ENCODE measurements at places on chromosomes 12 and 14.

DNA sequence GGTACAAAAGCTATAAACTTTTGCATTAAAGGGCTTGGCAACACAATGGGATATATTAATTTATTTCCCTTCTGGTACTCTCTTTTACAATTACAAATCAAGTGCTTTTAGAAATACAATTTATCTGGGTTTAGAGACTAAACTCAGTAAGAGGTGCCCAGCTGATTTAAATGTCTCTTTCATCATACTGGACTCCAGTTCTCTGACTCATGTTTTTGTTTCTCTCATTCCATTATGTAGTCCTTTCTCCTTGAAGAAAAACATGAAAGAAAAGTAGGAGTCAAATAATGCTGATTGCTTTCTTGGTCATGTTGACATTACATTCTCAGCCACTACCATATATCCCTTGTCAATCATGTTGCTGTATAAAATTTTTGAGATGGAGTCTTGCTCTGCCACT lies 36.3 kb upstream of the CFL2 start:
- DNase-seq = peak; percentile 86

DNA sequence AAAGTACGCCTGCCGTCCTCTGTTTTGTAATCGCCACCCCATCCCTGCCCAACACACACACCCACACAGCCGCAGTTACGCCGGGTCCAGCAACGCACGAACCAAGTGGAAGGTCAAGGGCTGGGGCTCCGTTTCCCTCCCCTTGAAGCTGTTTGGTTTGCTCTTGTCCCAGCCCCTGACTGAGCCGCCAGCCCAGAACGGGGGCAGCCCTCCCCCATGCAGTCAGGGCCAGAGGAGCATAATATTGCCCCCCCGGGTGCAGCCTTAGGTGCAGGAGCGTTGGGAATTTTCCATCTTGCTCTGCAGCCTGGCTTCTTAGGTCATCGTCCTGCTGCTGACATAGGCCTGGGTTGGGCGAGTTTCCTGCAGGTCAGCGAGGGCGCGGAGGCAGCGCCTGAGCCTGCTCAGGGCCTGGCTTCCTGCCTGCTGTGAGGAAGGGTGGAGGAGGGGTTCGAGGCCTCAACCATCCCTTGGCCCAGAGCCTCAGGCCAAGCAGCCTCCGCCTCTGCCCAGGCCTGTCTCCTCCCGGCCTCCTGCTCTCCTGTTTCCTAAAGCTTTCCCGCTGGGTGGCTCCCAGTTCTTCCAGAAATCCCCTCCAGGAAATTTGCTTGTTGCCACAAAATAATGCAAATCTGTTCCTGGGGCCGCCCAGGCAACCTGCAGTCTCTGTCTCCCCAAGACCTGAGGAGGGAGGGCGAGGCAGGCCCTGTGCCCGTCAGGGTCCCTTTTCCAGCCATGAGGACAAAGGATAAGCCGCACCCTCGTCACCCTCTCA lies 44.5 kb downstream of the PSMA6 start:
- DNase-seq = peak; percentile 73

DNA sequence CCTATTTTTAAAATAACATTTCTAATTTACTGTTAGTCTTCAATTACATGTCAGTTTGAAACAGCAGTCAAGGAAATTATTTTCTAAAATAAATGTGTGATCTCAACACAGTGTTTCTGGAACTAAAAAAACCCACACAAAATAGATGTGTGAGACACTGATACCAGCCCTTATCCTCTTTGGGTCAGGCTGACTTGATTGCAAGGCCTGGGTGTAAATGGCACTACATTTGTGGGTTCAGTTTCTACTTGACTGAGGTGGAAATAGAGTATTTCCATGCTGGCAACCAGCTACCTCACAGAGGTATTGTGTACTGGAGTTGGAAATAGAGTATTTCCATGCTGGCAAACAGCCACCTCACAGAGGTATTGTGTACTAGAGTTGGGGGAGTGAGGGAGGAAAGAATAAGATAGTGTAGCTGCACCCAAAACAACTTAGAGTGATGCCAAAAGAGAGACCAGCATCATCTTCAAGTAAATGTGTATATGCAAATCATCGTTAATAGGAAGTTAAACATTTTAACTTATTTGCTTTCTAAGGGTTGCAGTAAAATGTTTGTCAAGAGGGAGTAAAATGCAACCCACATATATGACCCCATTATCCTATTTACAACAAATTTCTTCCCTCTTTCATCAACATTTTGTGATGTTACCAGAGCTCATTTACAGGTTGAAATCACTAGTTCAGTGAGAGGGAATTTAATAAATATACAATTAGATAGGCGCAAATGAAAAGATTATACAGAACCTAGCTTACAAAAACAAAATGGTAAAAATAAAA lies 10.7 kb upstream of the LYZ start:
- DNase-seq = no peak

DNA sequence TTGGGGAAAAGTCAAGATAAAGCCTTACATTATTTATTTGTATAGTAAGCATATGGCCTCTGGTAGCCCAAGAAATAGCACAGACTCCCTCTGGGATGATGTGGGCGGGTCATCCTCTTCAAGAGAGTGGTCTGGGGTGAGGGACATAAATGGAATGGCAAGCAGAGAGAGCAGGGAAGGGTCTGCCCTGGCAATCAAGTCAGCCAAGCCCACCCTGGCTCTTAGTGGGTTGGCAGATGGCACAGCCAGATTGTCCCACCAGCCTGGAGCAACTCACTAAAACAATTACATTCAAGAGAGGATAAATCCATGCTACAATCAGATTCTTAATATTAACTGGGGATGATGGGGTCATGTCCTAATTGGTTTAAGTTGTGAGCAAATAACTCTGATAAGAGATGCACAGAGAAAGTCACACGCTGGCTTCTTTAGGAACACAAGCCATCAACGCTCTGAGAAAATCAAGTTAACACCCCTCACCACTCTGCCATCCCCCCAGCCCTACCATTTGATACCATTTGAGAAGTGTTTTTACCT lies 2.8 kb upstream of the PELI2 start:
- DNase-seq = no peak

DNA sequence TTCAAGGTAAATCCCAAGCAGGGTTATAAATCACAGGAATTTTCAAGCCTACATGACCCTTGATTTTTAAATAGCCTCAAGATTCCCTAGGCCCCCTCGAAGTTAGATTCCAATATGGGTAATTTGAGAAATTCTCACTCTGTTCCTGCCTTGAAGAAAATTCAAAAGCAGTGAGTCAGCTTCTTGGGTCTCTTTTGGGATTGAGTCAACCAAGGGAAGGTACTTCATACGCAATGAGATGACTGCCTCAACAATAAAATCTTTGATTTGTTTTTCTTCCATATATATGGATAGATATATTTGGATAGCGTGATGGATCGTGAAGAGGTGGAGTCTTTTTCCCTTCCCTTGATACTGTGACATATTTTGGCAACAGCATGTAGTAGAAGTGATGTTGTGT lies 180.4 kb upstream of the ATP2B1 start:
- peak; percentile 64 for DNase-seq

DNA sequence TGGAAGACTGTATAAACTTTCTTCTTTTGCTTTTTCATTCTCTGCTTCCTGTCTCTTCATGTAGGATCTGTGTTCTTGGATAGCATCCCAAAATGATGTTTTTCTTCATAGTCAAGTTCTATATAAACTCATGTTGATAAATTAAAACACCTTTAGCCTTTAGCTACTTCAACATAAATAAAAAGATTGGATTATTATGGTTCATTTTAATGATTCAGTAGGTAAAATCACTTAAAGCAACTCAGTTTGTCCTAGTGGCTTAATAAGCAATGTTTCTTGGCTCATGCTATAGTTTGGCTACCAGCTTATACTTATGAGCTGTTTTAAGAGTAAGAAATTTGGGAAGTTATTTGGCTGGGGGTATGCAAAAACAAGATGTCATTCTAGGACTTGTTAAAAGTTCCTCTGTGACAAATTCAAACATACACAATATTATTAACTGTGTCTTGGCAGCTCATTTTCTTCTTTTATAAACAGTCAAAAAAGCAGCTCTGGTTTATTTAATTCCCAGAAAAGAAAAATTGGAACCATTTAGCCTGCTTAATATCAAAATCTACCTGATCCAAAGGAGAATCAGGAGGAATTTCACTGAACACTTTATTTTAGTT lies 111.4 kb downstream of the TMTC3 start:
- DNase-seq = no peak

GRCh38 chr12:6205761-6206160 lies 5.6 kb downstream of the CD9 start:
- DNase-seq = no peak

DNA sequence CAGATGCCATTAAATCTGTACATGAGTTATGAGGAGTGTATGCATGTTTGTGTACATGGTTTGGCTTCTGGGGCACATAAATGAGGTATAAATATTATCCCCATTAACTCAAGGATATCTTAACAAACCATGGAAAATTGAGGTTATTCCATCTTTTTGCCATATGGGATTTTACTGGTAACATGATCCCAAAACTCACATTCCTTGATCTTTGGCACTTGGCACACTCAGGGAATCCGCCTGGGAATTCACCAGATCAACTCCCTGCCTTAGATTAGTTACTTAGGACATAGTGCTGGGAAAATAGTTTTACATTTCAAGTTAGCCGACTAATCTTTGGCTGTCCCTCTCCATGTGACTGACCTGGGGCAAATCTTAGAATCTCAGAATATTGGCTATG lies 16.9 kb downstream of the CDKN1B start:
- no peak for DNase-seq

DNA sequence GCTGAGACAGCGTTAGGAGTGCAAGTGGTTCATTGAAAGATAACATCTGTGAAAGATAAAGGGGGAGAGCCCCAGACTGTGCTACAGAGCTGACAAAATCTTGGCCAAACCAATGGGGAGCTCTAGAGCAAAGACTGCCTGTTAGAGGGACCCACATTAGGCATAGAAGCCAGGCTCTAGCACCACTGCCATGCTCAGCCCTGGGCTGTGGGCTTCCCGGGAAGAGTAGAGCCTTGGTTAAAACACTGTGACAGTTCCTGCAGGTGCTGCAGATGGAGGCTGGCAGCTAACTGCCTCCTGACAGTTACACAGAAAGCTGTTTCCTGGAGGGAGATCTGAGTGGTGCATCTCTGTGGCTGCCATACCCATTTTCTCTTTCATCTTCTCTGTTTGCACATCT lies 23.0 kb downstream of the TSHR start:
- no peak for DNase-seq

GRCh38 chr12:30805959-30806358 lies 51.2 kb upstream of the CAPRIN2 start:
- DNase-seq = no peak

GRCh38 chr12:30774599-30774998 lies 19.8 kb upstream of the CAPRIN2 start:
- DNase-seq = no peak

- DNase-seq = peak; percentile 87
These were observed 19.1 kb upstream of the ARMH4 start for GRCh38 chr14:58171090-58171489.

GRCh38 chr12:25130741-25131188 lies 64.2 kb downstream of the DNAI7 start:
- peak; percentile 51 for DNase-seq

- no peak for DNase-seq
These were observed 219.1 kb upstream of the PKP2 start for GRCh38 chr12:33115716-33116115.

DNA sequence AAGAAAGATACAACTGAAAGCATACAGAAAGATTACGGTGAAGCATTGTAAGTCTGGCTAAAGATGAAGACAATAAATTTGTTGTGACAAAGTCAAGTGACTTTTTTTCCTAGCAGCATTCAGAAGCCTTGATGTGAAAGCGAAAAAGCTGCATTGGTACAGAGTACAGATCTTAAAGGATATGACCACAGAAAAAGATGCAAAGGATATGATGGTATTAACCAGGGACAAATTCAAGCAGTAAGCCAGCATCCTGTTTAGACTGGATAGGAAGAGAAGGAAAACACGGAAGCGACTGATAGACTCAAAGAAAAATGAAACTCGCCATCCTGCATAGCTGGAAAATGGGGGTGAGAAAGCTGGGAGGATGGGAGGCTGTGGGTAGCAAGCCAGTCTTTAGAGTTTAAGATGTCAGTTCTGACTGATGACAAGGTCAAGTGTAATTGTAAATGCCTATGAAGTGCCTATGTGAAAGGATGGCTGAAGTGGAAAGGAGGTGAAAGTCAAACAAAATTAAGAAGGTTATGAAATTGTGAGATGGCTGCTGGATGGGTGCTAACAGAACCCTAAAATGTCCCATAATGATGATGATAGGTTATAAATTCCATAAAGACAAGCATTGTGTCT lies 92.4 kb downstream of the PHLDA1 start:
- no peak for DNase-seq

- peak; percentile 22 for DNase-seq
These were observed 63.2 kb downstream of the KLHL28 start for GRCh38 chr14:44898551-44898950.

GRCh38 chr14:101004176-101004575 lies 100.7 kb upstream of the RTL1 start:
- DNase-seq = no peak

GRCh38 chr14:103333754-103334643 lies at the start of gene EIF5:
Gene EIF5 (plus strand): TSS chr14:103334237. CDS start chr14:103335861, 1,624 bp downstream.
- peak; percentile 98 for DNase-seq

DNA sequence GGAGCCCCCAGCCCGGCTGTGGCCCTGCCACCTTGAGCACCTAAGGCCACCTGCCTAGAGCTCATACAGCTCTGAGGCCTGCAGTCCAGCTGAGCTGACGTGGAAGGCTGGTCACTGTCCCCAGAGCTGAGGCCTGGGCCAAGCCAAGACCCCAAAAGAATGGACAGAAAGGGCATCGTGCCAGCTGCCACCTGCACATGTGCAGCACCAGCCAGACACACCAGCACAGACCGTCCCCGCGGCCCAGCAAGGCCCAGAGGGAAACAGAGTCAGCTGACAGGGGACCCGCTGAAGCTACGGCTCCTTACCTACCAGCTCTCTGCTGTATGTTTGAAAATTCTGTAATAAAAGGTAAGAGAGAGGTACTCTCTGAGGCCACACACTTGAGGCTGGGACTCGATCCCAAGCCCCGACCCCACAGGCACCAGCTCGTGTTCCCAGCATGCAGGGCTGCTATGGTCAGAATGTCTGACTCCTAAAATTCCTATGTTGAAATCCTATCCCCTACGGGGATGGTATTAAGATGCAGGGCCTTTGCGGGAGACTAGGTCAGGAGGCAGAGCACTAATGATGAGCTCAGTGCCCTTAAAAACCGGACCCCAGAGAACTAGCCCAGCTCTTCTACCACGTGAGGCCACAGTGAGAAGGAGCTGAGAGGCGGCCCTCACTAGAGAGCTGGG lies 25.4 kb downstream of the BRF1 start:
- DNase-seq = peak; percentile 61

GRCh38 chr12:121783766-121784165 lies 9.7 kb downstream of the RHOF start:
- no peak for DNase-seq

Data from iris pigment epithelial cell (primary cell).